ENCODE measurements at places on chromosomes 5 and 9. TPM values are rescaled to one million over a fixed set of nuclear protein-coding genes. Genes with fewer than 3 reads are reported as not detected.

Gene CCDC192
- total RNA-seq = not detected

Gene MEF2C
- total RNA-seq = 9.5 TPM

Gene EFNA5
- total RNA-seq = 0.56 TPM

Gene GDNF
- total RNA-seq = not detected

Gene ST8SIA4
- not detected for total RNA-seq

Gene EIF4E1B
- total RNA-seq = not detected

Gene MARCHF3
- 6.9 TPM for total RNA-seq

Gene OR1Q1
- not detected for total RNA-seq

Gene MARCOL
- total RNA-seq = not detected

Gene MARCHF11
- not detected for total RNA-seq

Gene CETN3
- 24.5 TPM for total RNA-seq

Gene SLC6A19
- total RNA-seq = not detected

Gene FCN1
- not detected for total RNA-seq

Gene ZNF354C
- total RNA-seq = 2.6 TPM

Gene PGM5
- 9.3 TPM for total RNA-seq

Gene C6
- not detected for total RNA-seq

Gene MAST4
- total RNA-seq = 0.16 TPM

Gene WDR31
- 2.5 TPM for total RNA-seq

Gene ZMYND19
- 19.0 TPM for total RNA-seq

Gene KIF20A
- 129 TPM for total RNA-seq

Gene ZDHHC11
- not detected for total RNA-seq

Gene ZNF608
- 7.5 TPM for total RNA-seq

Gene INSL4
- not detected for total RNA-seq

Gene COX7C
- 554 TPM for total RNA-seq

Gene OR1J2
- total RNA-seq = not detected

Gene SV2C
- not detected for total RNA-seq
